ENCODE measurements at places on chromosomes 13 and 19.
A peak's percentile ranks its signal among the peaks of the same experiment; 100 is the strongest.

- DNase-seq = no peak
Observed at GRCh38 chr19:18014197-18014596, 6.2 kb downstream of the ARRDC2 start.

DNA sequence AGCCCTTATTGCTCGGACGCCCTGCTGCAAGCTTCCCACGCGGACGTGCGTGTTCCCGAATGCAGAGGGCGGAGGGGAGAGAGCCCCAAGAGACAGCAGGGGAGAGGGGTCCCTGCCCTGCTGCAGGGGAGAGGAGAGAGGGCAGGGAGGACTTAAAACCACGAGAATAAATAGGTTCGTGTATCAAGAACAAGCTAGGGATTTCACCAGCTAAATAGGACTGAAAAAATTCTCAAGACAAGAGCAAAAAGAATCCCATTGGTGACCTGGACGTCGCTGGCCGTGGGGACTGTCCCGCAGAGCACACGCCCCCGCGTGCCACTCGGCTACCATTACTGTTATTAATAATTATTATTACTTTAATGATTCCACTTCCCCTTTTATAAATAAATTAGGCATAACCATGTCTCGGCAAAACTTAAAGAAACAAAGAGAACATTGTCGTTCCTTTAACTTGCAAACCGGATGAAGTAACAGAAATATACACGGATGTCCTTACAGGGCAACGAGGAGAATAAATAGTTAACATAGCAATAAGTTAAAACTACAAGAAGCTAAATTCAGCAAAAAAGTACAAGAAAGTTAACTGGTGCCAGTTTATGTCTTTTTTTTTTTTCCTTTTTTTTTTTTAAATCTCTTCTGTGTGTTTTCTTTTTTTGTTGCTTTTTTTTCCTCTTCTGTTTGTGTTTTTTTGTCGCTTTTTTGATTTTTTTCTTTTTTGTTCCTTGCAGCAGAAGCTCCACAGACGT is 16.6 kb downstream of the PRKCSH start:
- DNase-seq = no peak

- DNase-seq = no peak
Observed at GRCh38 chr13:110976785-110977184, 61.9 kb upstream of the ANKRD10 start.

GRCh38 chr19:43555185-43555770 is 20.0 kb downstream of the XRCC1 start:
- DNase-seq = peak; percentile 79

GRCh38 chr13:68125087-68125480 is 894.9 kb upstream of the PCDH9 start:
- DNase-seq = no peak

DNA sequence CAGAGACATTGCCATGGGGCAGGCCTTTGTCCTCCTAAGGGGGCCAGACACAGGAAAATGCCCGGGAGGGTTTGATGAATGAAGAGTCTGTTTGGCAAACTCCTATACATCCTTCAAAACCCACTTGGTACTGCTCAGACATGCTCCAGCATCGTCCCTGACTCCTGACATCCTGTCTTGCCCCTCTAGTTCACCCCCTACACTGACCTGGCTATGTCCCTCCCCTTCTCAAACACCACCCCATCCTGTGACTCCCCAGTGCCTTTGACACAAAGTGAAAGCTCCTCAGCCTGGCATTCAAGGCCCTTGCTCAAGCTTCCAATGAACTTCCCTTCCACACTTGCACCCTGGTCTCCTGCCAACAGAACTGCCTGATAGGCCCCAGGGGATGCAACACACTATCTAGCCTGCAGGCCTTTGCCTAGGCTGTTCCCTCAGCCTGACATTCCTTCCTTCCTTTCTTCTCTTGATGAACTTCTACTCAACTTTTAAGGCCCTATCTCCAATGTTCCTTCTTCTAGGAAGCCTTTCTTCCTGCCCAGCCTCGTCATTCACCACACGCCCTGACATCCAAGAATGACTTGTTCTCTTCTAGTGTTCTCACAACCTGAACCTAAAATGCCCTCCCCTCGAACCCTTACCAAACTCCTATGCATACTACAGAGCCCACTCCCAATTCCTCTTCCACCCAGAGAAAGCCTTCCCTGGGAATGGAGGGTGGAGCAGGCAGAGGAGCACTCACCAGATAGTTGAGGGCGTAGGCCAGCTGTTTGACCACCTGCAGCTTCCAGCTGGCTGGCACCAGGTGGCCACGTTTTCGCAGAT is 12.4 kb downstream of the JAK3 start:
- no peak for DNase-seq

DNA sequence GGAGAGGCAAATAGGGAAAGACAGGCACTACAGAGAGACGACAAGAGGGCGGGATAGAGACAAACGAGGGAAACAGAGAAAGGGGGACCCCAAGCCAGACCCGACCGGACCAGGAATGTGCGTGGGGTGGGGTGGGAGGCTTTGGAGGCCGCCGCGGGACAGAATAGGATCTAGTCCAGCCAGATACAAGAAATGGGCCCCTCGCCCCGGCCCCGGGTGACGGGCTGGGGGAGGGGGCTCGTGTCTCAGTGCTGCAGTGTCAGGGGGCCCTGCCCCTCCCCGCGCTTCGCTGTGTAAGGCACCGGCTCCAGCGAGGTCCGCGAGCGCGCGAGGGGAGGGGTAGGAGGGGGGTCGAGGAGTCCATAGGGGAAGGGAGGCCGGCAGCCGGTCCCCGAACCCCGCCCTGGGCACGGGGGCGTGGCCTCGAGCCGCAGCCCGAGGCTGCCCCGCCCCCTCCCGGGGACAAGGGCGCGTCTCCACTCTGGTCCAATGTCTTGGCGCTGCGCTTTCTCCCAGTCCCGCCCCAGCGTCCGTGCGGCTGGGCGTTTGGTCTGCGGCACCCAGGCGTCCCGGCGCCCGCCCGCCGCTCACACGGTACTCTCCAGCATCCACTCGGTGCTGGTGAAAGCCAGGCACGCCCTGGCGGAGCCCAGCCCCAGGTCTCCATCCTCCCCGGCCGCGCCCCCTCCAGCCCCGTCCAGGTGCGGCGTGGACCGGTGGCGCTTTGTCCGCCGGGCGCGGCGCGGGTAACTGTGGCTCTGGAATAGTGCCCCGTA is 11.0 kb downstream of the IFNL1 start:
- DNase-seq = no peak

GRCh38 chr19:46840498-46840942 is 10.1 kb downstream of the AP2S1 start:
- DNase-seq = peak; percentile 61

DNA sequence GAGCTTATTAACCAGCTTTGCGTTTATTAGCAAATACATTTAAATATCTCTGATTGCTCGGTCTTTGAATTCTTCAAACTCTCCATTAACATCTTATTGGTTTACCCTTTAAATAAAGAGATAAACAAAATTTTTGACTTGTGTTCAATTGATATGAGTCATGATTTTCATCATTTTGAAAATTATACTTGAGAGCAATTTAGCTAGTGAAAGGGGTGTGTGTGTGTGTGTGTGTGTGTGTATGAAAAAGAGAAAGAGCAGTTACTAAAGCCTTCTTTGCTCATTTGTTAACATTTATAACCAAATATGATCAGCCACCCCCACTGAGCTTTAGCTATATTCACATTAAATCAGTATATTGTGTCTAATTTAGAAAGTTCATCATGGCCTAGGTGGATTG is 48.3 kb upstream of the FAM216B start:
- no peak for DNase-seq

- DNase-seq = no peak
Observed at GRCh38 chr13:73169971-73170370, 111.2 kb downstream of the KLF5 start.

- no peak for DNase-seq
Observed at GRCh38 chr19:37160153-37160552, 12.3 kb downstream of the ZNF585A start.

GRCh38 chr13:101552786-101553185 is 100.3 kb downstream of the ITGBL1 start:
- no peak for DNase-seq

GRCh38 chr13:34087791-34088190 is 269.8 kb downstream of the RFC3 start:
- DNase-seq = no peak

DNA sequence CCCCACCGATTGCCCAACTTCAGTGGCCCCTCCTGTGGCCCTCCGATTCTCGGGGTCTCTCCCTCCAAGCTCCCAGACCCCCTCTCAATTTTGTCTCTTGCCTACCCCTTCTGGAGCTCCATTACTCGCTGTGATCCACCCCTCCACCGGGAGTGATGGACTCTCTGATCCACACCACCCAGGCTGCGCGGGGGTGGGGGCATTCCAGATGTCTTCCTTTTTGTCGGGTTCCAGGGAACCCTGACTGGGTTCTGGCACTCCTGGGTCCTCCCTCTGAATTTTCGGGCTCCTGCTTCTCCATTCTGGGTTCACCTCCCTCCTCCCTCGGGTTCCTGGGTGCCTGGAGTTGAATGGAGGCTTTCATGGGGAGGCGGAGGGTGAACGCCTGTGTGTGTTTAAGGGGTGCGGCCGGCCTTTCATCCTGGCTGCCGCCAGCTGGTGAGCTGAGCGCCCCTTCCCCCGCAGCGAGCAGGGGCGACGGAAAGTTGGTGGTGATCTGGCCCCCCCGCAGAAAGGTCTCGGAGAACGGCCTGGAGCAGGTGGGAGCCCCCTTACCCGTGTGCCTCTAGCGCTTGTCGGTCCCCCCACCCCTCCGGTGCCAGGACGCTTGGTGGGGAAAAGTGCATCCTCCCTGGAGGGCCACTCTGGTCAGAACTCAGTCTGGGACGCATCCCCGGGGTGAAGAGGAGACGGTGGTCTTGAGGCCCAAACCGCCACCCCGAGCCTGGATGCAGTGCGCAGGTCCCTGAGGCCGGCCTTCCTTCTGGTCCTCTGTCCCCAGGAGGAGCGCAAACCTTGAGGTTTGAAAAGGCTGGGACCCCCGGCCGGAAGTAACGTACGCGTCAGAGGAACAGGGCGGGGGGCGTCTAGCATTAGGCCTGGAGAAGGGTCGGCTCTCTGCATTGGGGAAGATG is 1.6 kb downstream of the MISP3 start:
- no peak for DNase-seq

GRCh38 chr19:48689449-48689848 is 6.3 kb upstream of the FUT2 start:
- DNase-seq = no peak

DNA sequence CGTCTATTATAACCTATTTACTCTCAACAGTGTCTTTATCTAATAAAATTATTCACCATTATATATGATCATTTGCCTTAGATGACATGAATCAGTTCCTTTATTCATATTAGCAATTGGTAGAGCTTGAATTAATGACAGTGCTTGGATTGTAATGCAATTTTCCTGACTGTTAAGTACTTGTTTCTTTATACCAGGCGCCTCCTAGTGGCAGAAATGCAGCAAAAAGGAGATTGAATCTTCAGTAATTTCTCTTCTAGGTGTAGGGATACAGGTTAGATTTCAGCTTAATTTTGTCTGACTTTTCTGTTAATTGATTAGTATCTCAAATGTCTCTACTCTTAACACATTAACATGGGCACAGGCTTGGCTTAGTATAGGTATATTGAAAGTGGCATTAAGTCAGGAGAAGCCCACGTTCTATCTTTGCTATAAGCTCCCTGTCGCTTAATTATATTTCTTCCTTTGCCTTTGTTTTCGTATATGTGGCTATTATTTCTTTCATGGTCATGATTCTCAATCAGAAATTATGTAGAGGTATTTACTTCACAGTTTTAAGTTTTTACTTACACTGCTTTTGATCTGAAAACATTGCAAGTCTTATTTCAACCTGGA is 9.1 kb upstream of the LHFPL6 start:
- DNase-seq = peak; percentile 49

- DNase-seq = no peak
Observed at GRCh38 chr19:13998426-13998825, 7.7 kb downstream of the RFX1 start.

DNA sequence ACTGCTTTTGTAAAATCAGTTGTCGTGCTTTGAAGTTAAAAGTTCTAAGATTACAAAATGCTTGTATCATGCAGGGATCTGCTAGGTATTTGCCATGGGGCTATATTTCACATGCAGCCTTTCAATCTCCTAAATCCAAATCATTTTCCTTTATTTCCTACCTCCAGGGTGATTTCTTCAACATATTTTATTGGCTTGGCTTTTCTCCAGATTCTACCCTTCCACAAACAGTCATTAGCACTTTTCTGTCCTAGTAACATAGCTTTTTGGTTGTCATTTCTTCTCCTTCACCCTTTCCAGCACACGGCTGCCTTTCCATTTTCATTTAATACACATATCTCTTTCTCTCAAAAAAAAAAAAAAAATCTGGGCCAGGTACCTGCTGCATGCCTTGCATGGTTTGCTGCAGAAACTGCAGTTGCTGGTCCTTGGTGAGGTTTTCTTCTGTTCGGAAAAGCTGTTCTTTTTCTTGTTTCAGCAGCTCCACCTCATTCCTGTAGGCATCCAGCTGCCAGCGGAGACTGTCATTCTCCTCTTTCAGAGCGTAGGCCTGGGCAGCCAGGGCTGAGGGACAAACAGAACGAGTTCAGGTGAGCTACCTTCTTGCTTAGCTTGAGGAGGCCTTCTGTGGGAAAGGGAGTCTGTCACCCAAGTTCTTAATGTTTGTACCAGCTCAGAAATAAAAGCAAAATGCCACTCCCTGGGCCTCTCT is 274.7 kb downstream of the DNAJC15 start:
- DNase-seq = no peak

- no peak for DNase-seq
Observed at GRCh38 chr19:40603071-40603388, 1.9 kb downstream of the LTBP4 start.

DNA sequence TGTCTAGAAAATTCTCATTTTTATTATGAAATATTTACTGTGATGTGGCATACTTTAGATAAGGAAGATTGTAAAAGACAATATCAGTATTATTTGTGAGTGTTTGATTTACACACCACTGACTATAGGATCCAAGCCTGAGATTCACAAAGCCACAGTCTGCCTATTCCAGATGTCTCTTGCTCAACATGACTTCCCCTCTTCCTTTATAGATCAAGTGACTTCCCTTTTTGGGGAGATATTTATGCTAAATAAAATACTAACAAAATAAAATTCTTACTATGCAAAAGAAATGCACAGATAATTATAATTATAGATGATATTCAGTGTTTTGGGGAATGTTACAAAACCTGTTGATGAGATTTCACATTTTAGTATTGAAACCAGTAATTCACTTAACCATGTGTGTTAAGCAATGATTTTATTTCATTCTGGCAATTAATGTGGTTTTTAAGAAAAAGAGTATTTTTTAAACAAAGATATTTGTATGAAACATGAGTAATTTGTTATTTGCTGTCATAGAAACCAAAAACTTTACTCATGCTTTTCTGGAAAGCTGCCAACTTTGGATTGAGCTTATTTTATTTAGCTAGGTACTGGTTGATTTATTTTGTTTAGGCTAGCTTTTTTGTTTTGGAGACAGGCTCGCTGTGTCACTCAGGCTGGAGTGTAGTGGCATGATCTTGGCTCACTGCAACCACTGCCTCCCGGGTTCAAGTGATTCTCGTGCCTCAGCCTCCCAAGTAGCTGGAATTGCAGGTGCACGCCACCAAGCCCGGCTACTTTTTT is 13.7 kb upstream of the GPR183 start:
- DNase-seq = peak; percentile 84

DNA sequence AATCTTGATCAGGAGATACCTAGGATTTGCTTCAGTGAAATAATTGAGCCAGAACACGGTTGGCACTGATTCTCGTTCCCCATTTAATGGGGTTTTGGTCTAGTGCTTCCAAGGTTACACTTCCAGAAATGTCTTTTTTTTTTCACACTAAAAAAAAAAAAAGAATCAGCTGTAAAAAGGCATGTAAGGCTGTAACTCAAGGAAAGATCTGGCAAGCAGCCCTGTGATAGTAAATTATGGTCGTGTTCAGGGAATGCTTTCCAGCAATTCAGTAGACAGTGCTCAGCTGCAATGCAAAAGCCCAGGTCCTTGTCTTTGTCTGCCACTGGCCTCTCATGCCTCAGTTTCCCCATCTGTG is 27.2 kb upstream of the NDUFS7 start:
- no peak for DNase-seq

GRCh38 chr19:15223649-15224361 is 8.4 kb downstream of the EPHX3 start:
- peak; percentile 27 for DNase-seq

Measured in CD14-positive monocyte (primary cell).